ENCODE measurements at places on chromosomes 11 and 22.

DNA sequence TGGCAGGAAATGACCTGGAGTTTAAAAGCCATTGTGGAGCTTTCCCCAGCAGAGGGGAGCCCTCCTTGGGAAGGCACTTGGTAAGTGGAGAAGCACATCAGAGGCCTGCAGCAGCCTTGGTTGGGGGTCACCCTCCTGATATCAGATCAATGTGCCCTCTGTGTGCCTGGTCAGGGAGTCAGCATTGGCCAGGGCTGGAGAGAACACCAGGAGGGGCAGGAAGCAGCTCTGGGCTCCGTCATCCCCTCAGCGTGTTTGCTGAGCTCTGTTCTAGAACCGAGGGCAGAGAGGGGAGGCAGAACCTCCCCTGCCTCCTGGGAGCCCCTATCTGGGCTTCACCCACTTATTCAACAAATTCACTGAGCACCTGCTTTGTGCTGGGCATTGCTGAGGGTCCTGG lies 846.0 kb downstream of the TBC1D22A start:
- DNase-seq: no peak

DNA sequence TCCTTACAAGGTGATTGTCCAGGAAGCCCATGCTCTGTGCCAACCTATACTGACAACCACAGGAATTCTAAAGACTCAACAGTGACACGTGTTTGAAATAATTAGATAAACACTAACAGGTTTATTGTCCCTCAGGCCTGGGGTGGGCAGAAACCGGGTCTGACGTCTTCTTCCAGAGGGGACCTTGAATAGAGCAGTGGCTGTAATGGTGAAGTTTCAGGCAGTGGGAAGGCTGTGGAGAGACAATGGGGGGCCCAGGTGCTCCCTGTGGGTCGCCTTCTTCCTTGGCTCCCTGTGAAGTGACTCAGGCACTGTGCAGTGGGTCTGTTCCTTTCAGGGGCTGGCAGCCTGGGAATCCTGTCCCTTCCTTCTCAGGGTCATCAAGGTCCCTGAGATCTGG lies 54.6 kb downstream of the OTOG start:
- DNase-seq: no peak

DNA sequence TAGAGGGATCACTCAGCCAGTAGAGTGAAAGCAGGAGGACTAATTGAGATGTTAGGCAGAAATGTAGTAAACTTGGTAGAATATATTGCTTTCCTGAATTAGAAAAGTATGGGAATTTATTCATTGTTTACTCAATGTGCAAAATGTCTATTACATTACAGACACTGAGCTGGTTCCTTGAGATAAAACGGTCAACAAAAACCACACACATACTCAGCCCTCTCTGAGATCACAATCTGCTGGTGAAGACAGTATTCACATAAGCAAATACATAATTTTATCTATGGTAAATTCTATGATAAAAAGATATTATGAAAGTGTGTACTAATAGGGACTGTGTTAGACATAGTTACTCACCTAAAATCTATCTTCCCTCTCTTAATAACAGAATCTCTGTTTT lies 833.5 kb downstream of the KCNA4 start:
- DNase-seq: no peak

GRCh38 chr11:76621868-76622267 lies 48.7 kb downstream of the LRRC32 start:
- no peak for DNase-seq

DNA sequence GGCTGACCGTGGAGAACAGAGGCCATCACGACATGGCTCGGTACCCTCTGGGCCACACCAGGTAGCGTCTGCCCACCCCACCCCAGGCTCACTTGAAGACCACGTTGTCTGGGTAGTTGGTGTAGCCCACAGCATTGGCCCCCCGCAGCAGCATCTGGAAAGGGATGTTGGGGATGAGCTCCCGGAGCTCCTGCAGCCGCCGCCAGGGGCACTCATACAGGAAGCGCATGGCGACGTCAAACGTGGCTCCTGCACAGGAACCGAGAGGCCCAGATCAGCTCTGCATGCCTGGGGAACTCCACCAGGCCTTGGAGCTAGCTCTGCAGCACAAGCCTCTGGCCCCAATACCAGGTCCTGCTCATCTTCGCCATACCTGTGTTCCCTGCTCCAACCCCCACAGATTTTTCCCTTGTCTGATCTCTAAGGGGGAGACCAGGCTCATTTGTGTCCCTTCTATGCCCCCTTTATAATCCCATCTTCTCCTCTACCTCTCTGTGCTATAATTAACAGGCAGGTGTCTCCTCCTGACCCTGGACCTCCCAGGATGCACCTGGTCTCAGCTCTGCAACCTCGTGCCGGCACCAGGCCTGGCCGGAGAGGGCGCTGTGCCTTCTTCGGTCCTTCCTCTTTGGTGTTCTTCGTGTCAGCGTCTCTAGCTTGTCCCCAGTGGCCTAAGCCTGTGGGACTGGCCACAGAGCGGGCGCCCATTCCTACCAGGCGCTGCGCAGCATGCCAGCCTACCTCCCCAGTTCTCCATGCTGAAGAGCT lies 5.0 kb upstream of the LRFN4 start:
- peak; percentile 16 for DNase-seq

DNA sequence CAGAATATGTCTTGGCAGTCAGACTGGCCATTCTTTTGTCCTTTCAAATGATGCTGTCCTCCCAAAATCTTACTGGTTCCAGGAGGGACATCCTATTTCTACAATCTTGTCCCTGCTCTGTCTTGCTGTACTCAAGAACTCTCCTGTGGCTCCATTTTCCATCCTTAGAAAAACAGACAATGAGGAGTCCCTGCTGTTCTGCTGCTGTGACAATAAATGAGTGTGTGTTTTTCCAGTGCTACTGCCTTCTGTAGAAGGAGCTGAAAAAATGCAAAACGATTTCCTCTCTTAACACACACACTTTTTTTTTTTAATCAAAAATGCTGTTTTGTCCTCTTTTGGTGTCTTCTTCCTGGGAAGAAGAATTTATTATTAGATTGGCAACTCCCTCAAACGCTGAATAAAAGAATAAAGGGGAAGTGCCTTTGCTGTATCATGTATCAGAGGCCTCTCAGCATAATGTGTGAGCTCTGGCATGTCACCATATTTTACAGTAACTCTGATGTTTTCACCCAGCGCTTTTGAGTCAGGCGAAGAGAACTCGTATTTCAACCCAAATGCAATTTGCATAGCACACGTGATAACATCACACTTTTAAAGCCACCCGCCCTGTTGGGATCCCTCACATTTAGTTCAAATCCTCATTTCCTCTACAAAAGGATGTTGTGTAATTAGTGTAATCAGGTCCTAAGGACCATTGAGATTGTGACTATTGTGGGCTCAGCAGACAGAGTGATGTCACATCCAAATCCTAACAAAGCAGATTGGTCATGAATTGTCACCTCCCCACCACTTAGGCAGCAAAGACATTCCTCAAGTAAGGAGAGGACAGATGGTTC lies 496.0 kb upstream of the LARGE1 start:
- no peak for DNase-seq

DNA sequence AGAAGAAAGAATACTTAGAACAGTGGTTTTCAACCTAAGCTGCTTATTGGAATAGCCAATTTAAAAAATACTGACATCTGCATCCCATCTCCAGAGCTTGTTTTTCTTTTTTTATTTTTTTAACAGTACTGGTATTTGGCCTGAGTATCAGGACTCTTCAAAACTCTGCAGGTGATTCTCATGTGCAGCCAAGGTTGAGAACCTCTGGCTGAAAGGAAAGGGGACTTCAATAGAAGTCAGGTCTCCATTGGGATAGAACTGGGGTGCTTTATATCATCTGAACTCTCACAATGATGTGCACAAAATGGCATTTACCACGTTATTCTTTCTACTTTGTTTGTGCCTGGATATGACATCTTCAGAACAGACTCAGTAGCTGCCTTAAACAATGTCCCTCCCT lies 55.3 kb downstream of the BBOX1 start:
- no peak for DNase-seq

All from stimulated activated CD8-positive, alpha-beta memory T cell treated with anti-CD3 and anti-CD28 coated beads, Interleukin-15, amount 100 ng/mL, for 48 hours (primary cell).